ENCODE measurements at places on chromosomes 7 and 10.

GRCh38 chr7:106071356-106071998, 40.6 kb downstream of the SYPL1 start:
- no peak for DNase-seq

GRCh38 chr10:45468079-45468478, 94.1 kb downstream of the ALOX5 start:
- DNase-seq = no peak

GRCh38 chr7:104978460-104978859, 35.5 kb upstream of the KMT2E start:
- DNase-seq = no peak

- no peak for DNase-seq
Measured at GRCh38 chr10:70060389-70060788, 7.7 kb downstream of the MACROH2A2 start.

DNA sequence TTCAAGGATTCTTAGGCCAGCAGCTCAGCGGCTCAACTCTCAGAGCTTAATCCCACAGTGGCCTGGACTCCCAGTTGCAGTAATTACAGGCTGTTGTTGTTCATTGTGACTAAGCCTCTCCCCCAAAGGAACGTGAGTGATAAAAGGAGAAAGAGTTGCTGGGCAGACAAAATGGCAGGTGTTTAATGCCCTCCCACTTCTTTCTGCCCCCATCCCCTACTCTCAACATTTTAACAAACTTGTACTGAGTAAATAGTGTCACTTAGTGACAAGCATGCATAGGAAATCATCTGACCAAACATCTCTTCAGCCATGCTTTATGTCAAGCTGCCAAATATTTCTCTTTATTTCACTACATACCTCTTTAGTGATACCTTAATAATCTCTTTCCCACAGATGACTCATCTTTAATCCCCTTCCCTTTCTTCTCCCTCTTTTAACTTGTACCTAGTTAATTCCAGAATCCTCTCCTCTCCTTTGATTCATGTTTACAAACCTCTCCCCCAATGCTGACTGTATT, 12.4 kb upstream of the MTERF1 start:
- no peak for DNase-seq

DNA sequence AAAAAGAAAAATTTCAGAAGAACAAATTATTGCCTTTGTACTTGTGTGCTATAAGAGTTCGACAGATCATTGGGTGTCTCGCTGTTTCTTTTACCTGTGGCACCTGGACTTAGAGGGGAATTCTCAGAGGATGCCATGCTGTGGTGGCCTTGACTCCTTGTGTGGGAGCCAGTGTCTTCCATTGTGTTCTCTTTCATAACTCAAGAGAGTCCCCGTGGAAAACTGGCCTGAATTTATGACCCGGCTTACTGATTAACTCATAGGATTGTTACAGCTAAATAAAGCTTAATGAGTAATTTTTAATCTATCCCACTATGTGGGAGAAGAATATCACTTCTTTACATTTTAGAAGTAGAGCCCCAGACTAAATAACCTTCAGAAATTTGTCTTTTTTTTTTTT, 54.5 kb downstream of the UBE3C start:
- DNase-seq = no peak

DNA sequence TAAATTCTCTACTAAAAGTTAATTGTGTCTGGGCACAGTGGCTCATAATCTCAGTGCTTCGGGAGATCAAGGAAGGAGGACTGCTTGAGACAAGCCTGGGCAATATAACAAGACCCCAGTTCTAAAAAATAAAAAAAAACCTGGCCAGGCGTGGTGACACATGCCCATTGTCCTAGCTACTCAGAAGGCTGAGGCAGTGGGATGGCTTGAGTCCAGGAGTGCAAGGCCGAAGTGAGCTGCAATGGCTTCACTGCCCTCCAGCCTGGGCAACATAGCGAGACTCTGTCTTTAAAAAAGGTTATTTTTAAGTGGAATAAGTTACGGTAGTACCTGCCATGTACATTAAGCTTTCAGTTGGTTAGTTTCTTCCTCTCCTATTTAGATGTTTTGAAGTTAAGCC, 28.9 kb downstream of the CDK14 start:
- DNase-seq = no peak

Data from COR-L47 (cell line).